ENCODE measurements at places on chromosomes 6 and 20.

DNA sequence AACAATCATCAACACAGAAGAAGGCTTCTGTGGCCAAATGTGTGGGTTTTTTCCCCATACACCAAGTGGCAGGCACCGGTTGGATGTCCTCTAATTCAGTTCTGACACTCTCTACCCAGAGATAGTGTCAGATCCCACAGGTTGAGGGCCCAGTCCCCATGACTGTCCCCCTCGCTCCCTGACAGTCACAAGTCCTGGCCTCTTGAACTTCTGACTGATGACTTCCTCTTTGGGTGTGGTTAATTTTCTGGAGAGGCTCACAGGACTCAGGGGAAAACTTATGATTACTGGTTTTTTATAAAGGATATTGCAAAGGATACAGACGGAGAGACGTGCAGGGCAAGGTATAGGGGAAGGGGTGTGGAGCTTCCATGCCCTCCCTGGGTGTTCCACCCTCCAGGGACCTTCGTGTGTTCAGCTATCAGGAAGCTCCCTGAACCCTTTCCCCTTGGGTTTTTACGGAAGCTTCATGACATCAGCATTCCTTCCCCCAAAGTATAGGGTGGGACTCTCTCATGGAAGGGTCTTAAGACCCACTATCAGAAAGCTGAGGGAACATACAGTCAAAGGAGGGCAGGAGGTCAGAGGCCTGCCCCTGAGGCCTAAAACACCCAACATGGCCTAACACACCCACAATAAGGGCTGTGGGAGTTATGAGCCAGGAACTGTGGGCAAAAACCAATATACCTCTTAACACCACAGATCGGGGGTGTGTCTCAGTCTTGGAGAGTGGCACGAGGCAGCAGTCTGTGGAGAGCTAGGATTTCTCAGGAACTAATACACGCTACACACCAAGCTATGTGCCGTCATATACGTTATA, 33.3 kb downstream of the FARS2 start:
- DNase-seq, result no peak

DNA sequence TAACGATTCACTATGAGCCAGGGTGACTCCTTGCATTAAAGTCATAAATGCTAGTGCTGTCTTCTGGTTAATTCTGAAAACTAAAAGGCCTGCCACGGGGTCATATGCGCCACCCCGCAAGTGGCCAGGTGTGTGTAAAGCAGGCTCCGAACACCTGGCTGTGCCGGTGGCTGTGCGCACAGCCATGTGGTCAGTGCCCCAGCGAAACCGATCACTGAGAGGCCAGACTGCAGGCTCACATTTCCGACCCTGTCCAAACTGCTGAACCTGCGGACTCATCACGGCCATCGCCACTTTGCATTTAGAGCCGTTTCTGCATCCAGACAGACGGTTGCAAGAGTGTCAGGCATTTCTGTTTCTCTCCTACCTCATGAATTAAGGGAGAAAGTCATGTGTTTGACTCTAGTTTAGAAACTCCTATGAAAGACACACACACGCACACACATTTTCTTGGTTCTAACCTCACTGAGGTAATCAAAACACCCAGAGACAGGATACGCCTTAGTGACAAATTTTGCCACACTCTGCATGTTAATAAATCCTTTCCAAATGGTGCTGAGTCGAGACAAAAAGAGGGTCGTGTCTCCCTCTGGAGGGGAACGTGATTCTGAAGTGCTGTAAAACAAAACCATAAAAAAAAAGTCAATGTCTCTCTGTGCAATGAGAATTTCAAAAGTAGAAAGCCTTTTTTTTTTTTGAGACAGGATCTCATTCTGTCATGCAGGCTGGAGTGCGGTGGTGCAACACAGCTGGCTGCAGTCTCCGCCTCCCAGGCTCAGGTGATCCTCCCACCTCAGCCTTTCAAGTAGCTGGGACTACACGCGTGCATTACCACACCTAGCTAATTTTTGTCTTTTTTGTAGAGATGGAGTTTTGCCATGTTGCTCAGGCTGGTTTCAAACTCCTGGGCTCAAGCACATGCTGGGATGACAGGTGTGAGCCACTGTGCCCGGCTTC, 31.0 kb upstream of the TCFL5 start:
- DNase-seq, result no peak

DNA sequence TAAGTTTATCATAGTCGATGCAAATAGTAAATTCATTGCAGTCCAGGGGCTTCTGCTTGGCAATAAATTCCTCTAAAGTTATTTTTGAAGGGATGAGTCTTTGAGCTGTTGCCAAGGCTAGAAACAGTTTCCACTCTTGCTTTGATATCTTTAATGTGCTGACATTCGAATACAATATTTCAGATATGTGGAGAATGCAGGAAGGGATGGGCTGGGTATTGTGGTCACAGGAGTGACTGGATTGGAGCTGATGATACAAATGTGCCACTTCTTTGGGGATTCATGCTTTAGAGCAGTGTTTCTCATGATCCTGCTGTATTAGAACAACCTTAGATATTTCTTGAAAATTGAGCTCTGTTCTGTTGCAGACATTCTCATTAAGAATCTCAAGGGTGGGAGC, 139.0 kb downstream of the PRDM13 start:
- DNase-seq, result no peak

GRCh38 chr6:135043846-135044245, 10.8 kb downstream of the HBS1L start:
- no peak for DNase-seq

DNA sequence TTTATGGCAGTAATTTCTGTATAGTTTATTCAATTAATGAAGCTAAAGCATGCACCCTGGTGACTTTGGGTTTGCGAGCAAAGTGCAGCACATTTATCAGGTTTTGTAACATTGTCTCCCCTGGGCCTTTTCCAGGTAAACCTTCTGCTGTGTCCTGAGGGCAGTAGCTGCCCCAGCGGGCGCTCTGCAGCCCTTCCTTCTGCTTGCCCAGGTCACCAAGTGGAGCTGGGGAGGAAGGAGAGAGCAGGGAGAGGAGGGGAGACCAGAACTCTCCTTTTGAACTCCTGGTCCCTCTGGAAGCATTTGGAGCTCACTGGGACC, 145.6 kb downstream of the DLL1 start:
- no peak for DNase-seq
